ENCODE measurements at places on chromosomes 3 and 15.

DNA sequence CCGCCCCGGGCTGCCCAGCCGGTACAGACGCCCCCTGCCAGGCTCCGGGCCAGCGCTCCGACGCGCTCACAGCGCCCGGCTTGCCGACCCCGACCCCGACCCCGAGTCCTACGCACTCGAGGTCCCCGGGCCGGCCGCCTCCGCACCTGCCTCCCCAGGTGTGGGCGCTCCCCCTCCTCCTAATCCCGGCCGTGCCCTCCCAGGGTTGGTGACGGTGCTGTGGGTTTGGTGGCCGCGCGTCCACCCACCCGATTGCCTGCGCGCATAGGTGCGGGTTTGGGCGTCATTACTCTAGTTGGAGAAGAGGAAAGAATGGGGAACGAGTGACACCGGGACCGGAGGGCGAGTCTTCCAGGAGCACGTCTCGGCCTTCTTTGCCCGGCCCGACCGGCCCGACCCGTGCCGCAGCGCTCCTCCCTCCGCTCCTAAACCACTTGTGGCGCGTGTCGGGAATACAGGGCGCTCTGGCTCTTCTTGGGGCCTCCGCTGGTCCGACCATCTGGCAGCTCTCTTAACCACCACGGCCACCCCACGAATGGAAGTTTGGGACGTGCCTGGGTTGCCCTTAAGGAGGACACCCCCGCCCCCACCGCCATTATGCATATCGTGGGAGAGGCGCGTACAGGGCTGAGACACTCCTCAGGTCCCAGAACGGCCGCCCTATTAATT, 810 bp upstream of the THRB start:
- no peak for DNase-seq

DNA sequence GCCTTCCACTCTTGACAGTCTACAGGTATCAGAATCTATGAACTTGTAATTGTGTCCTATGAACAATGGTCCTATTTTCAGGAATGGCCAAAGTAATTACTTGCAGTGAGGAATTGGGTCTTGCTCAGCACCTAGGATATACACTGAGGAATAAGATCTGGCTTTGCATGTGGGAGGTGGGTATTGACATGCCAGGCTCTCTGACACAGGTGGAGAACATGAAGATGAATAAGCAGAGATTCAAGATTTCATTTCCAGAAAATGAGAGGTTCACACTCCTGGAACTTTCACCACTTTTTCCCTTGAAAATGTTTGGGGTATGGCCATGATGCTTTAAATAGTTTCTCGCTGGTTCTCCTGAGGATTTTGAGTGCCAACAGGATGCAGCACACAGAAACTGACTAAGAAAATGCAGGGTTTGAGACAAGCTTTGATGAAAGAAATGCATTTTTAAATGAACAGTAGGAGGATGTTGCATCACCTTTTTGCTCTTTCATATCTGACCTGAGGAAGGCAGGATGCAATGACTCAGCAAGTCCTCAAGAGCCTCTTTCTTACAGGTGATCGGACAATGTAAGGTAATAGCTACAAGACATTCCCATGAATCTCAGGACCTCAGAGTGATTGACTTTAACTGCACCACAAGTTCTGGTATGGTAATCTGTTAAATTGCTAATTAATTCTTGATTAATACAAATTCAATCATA, 3.7 kb downstream of the HRG start:
- no peak for DNase-seq

DNA sequence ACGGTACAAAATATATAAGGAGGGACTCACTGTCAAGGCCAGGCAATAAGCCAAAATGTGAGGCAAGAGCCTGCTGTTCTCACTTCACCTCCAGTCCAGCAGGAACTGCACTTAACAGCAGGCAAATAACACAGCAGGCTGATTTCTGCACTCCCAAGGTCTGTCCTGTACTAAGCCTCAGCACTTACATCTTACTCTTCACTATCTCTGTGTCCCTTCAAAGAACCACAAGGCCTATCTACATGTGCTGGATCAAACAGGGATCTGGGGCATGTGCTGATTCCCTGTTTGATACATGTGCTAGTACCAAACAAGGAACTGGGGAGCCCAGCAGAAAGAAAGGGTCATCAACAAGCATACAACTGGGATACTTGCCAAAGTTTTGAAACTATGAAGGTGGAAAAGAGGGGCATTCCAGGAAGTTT, 22.2 kb downstream of the UACA start:
- no peak for DNase-seq

DNA sequence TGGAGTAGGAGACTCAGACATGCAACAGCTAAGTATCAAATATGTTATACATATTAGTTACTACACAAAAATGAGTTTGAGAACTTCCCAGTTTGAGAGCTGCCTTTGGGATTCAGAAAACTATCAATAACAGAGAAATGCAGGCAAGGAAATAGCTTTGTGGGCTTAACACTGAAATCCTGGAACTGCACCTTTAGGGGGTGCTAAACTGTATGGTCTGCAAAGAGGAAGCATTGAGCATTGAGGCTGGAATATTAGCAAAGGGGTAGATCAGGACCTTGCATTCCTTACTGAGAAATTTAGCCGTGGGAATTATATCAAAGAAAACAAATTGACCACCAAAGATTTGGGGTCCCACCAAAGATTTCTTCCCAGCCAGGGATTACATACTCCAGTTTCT, 580.0 kb downstream of the ZNF385D start:
- no peak for DNase-seq

- DNase-seq = no peak
Measured at GRCh38 chr3:145370870-145371269, 790.1 kb downstream of the PLOD2 start.

- no peak for DNase-seq
Measured at GRCh38 chr3:104805042-104805441, 561.7 kb upstream of the ALCAM start.

GRCh38 chr3:185649414-185649813, 63.3 kb downstream of the SENP2 start:
- no peak for DNase-seq
